ENCODE measurements at places on chromosomes 16 and 17.
A peak's percentile ranks its signal among the peaks of the same experiment; 100 is the strongest.

DNA sequence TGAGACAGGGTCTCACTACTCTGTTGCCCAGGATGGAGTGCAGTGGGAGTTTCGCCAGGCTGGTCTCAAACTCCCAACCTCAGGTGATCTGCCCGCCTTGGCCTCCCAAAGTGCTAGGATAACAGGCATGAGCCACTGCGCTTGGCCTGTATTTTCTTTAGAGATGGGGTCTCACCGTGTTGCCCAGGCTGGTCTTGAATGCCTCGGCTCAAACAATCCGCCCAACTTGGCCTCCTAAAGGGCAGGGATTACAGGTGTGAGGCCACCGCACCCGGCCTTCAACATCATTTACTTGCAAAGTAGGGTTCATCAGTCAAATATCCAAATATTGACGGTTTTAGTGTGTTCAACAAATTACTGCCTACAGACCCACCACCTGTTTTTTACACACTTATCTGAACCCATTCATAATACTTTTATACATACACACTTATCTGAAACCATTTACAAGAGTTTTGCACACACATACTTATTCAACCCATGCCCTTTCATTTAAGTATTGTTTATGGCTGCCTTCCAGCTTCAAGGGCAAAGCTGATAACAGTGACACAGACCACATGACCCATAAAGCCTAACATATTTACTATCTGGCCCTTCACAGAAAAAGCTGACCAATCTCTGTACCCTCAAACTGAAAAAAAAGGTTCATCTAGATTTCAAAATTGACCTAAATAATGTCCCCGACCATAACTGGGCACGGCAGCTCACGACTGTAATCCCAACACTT is 11.9 kb downstream of the TMEM170A start:
- H3K27me3 ChIP-seq: no peaks in the 10 kb centered on the region
- no peaks in the 10 kb centered on the region for H3K36me3 ChIP-seq
- peaks cover 26% of the 10 kb centered on the region for H3K4me1 ChIP-seq
- H3K4me3 ChIP-seq: no peak overlapping the region
- H3K27ac ChIP-seq: peak overlapping the region; percentile 85

GRCh38 chr17:46108550-46109110 is 84.6 kb downstream of the KANSL1 start:
- H3K27ac ChIP-seq: peak overlapping the region; percentile 87
- peaks cover 54% of the 10 kb centered on the region for H3K4me1 ChIP-seq
- no peak for DNase-seq
- H3K27me3 ChIP-seq: no peaks in the 10 kb centered on the region
- no peaks in the 10 kb centered on the region for H3K36me3 ChIP-seq

- H3K36me3 ChIP-seq: no peaks in the 10 kb centered on the region
- peak overlapping the region; percentile 24 for H3K27ac ChIP-seq
- peaks cover 50% of the 10 kb centered on the region for H3K4me1 ChIP-seq
- no peak overlapping the region for H3K4me3 ChIP-seq
- no peak for DNase-seq
These were observed 280.8 kb downstream of the SEC14L1 start for GRCh38 chr17:77421630-77421972.

- H3K36me3 ChIP-seq: no peaks in the 10 kb centered on the region
- no peaks in the 10 kb centered on the region for H3K4me1 ChIP-seq
- no peak overlapping the region for H3K27ac ChIP-seq
- no peak overlapping the region for H3K4me3 ChIP-seq
- no peaks in the 10 kb centered on the region for H3K27me3 ChIP-seq
These were observed 56.3 kb downstream of the METRNL start for GRCh38 chr17:83135692-83136091.

- DNase-seq: peak; percentile 87
- peaks cover 44% of the 10 kb centered on the region for H3K4me1 ChIP-seq
- H3K27me3 ChIP-seq: peaks cover 33% of the 10 kb centered on the region
- peak overlapping the region; percentile 74 for H3K27ac ChIP-seq
- H3K4me3 ChIP-seq: peak overlapping the region; percentile 50
These were observed 10.7 kb downstream of the TBX2 start for GRCh38 chr17:61410141-61411010.

GRCh38 chr17:39955726-39956225 is 7.0 kb upstream of the GSDMA start:
- no peaks in the 10 kb centered on the region for H3K27me3 ChIP-seq
- DNase-seq: no peak

GRCh38 chr17:74892013-74892841 is 1.2 kb downstream of the FADS6 start:
- H3K36me3 ChIP-seq: no peaks in the 10 kb centered on the region
- no peak for DNase-seq
- H3K27ac ChIP-seq: no peak overlapping the region
- no peaks in the 10 kb centered on the region for H3K4me1 ChIP-seq

DNA sequence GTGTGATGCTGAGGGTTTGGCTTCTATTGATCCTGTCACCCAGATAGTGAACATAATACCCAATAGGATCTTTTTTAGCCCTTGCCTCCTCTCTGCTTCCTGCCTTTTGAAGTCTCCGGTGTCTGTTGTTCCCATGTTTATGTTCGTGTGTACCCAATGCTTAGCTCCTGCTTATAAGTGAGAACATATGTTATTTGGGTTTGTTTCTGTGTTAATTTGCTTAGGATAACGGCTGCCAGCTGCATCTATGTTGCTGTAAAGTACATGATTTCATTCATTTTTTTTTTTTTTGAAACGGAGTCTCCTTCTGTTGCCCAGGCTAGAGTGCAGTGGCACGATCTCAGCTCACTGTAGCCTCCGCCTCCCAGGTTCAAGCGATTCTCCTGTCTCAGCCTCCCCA is 23.0 kb downstream of the DUS2 start:
- DNase-seq: no peak
- H3K4me3 ChIP-seq: no peak overlapping the region
- no peaks in the 10 kb centered on the region for H3K4me1 ChIP-seq

- no peaks in the 10 kb centered on the region for H3K27me3 ChIP-seq
- DNase-seq: no peak
- peaks cover 6% of the 10 kb centered on the region for H3K4me1 ChIP-seq
- H3K4me3 ChIP-seq: no peak overlapping the region
- no peaks in the 10 kb centered on the region for H3K36me3 ChIP-seq
- H3K27ac ChIP-seq: no peak overlapping the region
These were observed 51.0 kb downstream of the CCDC182 start for GRCh38 chr17:57694051-57694450.

DNA sequence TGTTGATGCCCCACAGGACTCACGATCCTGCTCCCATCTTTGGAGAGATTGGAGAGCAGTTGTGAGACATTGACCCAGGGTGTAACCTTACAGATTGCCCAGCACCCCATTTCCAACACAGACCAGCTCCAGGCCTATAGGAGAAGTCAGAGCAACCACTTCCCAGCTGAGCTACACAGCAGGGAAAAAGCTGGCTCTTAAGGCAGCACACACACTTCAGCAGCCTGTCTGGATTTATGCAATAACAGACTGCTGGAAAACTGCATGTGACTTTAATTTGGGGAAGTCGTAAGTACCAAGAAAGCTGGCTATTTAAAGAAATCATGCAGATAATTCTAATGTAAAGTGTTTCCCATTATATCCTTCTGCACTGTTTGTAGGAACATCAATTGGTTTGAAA is 30.8 kb downstream of the NOG start:
- DNase-seq: peak; percentile 35
- H3K27ac ChIP-seq: peak overlapping the region; percentile 79
- no peak overlapping the region for H3K4me3 ChIP-seq
- no peaks in the 10 kb centered on the region for H3K27me3 ChIP-seq
- no peaks in the 10 kb centered on the region for H3K36me3 ChIP-seq
- peaks cover 23% of the 10 kb centered on the region for H3K4me1 ChIP-seq

DNA sequence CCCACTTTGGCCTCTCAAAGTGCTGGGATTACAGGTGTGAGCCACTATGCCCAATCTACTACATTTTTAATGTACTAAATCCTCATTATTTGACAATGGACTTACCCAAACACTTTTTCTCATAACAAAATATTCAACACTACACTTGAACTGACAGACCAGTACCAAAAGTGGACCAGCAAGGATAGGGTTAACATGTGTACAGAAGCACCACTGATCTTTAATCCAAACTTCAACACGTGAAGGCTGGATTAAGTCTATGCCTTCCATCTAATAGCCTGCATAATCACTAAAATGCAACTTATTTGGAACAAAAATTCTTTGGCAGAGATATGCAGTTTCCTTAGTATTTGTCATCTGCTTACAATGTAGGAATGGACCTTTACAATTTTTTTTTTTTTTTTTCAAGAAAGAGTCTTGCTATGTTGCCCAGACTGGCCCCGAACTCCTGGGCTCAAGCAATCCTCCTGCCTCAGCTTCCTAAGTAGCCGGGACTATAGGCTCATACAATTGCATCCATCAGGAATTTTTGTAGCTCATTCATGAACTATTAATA is 60.0 kb upstream of the BCAR1 start:
- H3K27ac ChIP-seq: no peak overlapping the region
- no peaks in the 10 kb centered on the region for H3K4me1 ChIP-seq
- H3K27me3 ChIP-seq: no peaks in the 10 kb centered on the region
- H3K4me3 ChIP-seq: no peak overlapping the region

- no peaks in the 10 kb centered on the region for H3K4me1 ChIP-seq
- no peaks in the 10 kb centered on the region for H3K36me3 ChIP-seq
- H3K27ac ChIP-seq: no peak overlapping the region
These were observed 41.4 kb upstream of the PIRT start for GRCh38 chr17:10879190-10879836.

- no peaks in the 10 kb centered on the region for H3K27me3 ChIP-seq
- DNase-seq: no peak
- no peak overlapping the region for H3K27ac ChIP-seq
These were observed 9.1 kb downstream of the ATP6V0D1 start for GRCh38 chr16:67471758-67472384.

- no peaks in the 10 kb centered on the region for H3K27me3 ChIP-seq
- H3K4me1 ChIP-seq: peaks cover 42% of the 10 kb centered on the region
These were observed 75.2 kb upstream of the DHX40 start for GRCh38 chr17:59490216-59490615.

DNA sequence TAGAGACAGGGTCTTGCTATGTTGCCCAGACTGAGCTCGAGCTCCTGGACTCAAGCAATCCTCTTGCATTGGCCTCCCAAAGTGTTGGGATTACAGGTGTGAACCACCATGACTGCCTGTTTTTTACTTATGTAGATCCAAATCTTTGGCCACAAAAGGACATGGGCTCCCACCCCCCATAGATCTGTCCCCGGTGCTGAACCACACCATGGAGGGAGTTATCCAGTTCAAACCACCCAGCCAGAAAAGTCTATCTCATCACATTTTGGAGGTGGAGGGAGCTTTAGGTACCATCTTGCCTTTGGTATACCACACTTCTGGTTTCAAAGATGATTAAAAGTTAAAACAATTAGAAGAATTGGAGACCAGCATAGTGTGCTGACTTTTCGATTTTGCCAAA is 26.2 kb downstream of the SHISA9 start:
- H3K27me3 ChIP-seq: no peaks in the 10 kb centered on the region
- H3K36me3 ChIP-seq: no peaks in the 10 kb centered on the region
- DNase-seq: no peak
- H3K4me3 ChIP-seq: no peak overlapping the region
- H3K27ac ChIP-seq: no peak overlapping the region
- no peaks in the 10 kb centered on the region for H3K4me1 ChIP-seq

DNA sequence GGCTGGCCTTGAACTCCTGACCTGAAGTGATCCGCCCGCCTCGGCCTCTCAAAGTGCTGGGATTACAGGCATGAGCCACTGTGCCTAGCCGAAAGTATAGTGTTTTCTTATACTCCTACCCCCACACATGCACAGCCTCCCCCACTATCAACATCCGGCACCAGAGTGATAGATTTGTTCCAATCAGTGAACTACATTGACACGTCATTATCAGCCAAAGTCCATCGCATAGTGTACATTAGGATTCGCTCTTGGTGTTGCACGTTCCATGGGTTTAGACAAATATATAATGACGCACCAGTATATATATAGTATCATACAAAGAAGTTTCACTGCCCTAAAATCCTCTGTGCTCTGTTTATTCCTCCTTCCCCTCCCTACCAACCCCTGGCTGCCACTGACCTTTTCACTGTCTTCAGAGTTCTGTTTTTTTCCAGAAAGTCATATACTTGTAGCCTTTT is 11.9 kb upstream of the TM4SF5 start:
- no peak for DNase-seq
- peaks cover 15% of the 10 kb centered on the region for H3K27me3 ChIP-seq
- no peak overlapping the region for H3K4me3 ChIP-seq
- H3K4me1 ChIP-seq: no peaks in the 10 kb centered on the region

Data from cardiac muscle cell (in vitro differentiated cells and primary cell).